Spinal cord (tissue), 10 donors: ENCODE measurements at places on chromosomes 7 and 10.

- DNase-seq: no peak
Observed at GRCh38 chr10:42755028-42755451, 27.6 kb upstream of the BMS1 start.

DNA sequence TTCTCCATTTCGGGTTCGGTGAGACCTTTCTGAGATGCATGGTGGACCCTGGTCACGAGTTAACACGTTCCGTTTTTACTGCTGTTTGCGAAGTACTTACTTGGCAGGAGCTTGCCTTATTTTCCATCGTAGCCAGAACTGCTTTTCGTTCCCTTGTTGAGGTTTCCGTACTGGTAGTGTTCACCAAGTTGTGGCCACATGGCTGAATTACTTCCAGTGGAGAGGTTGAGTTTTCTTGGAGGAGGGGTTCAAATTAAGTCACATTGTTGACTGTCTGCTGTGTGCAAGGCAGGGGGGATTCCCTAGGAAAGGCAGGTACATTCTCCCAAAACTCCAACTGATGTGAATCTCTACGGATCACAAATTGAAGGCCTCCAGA is 4.0 kb downstream of the MXI1 start:
- DNase-seq: no peak

GRCh38 chr7:45268013-45268412 is 110.4 kb downstream of the RAMP3 start:
- no peak for DNase-seq

- no peak for DNase-seq
Observed at GRCh38 chr7:27189997-27190748, 5.1 kb upstream of the HOXA11 start.

- DNase-seq: no peak
Observed at GRCh38 chr10:32961895-32962369, 3.9 kb upstream of the ITGB1 start.

GRCh38 chr7:149869291-149869650 is 4.5 kb upstream of the ATP6V0E2 start:
- no peak for DNase-seq

- DNase-seq: no peak
Observed at GRCh38 chr10:18988338-18988737, 60.3 kb upstream of the MALRD1 start.

- DNase-seq: no peak
Observed at GRCh38 chr10:124703778-124704427, 40.3 kb downstream of the FAM53B start.

- no peak for DNase-seq
Observed at GRCh38 chr7:149281508-149282330, 19.7 kb downstream of the ZNF783 start.

- DNase-seq: no peak
Observed at GRCh38 chr7:90411510-90411909, 8.2 kb downstream of the CLDN12 start.

DNA sequence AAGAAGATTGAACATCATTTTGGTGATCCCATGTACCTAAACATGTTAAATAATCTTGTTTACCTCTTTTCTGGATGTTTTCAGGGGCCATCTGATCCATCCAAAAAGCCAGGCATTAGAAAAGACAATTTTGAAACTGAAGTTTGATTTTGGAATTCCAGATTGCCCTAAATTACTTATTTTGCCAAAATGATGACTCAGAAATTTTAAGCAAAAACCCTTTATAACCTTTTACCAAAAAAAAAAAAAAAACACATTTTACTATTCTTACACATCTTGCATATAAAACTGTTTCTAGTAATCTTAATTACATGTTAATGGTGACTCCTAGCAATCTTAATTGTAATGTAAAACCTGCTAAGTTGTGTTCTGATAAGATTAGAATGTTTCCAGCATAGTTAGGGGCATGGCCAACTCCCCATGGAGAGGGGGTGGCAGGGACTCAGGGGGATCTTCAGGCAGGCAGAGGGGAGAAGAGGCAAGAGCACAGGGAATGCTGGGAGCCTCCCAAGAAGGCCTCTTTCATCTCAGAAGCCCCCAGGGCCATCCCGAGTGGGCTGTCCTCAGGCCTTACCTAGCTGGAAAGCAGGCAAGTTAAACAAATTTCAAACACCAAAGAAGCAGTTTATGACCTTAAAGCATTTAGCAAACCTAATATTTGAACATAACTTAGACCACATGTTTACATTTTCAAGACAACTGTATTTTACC is 25.8 kb upstream of the AKR1C3 start:
- DNase-seq: no peak

DNA sequence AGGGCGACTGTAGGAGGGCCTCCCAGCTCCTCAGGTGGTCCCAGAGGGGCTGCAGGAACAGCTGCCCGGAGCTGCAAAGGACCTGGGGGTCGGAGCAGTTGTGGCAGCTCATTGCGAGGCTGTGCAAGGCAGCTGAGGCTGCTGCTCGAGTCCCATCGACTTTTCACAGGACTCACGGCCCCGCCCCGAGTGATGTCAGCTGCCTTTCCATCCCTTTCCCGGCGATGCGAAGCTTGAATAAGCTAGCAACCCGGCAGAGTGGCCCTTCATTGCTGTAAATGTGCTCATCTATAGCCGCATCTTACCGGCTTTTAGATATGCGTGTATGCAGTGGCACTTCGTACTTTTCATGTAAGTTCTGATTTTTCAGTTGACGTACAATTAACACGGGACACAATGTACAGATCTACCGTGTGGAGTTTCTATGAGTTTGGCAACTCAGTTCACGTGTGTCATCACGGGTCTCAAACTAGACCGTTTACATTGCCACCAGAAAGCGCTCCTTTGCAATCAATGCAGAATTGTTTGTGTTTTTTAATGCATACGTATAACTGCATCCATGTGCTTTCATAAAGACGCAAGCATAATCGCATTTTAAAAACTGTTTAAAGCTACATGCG is at the start of gene CH25H:
CH25H (minus strand) TSS at position 137 of the 620 bp plus-strand sequence; CDS start at position 112, 25 bp downstream.
- no peak for DNase-seq

DNA sequence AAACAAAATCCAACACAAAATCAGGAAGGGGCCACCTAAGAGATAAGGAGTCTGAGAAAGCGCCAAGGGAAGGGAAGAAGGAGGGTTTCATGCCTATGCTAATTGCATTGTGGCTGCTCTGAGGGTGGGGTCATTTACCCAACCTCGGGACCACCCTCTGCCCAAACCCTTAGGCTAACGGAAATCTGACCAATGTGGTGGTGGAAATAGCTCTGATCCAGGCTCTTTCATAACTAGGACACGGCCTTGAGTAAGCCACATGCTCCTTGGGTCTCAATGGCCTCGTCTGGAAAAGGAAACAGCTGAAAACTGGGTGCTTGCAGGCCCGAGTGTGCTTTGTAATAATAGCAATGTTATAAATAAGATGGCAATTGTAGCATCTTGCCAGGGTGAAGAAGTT is 14.9 kb upstream of the SRGN start:
- no peak for DNase-seq

- no peak for DNase-seq
Observed at GRCh38 chr10:119652361-119652730, 1.2 kb downstream of the BAG3 start.

GRCh38 chr7:99141841-99142726 is 1.8 kb downstream of the SMURF1 start:
- peak; percentile 60 for DNase-seq

GRCh38 chr10:63430091-63430998 is 35.4 kb downstream of the JMJD1C start:
- DNase-seq: no peak

DNA sequence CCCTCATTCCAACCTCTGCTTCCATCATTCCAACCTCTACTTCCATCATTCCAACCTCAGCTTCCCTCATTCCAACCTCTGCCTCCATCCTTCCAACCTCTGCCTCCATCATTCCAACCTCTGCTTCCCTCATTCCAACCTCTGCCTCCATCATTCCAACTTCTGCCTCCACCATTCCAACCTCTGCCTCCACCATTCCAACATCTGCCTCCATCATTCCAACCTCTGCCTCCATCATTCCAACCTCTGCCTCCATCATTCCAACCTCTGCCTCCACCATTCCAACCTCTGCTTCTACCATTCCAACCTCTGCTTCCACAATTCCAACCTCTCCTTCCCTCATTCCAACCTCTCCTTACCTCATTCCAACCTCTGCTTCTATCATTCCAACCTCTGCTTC is 30.3 kb downstream of the CCDC71L start:
- no peak for DNase-seq

DNA sequence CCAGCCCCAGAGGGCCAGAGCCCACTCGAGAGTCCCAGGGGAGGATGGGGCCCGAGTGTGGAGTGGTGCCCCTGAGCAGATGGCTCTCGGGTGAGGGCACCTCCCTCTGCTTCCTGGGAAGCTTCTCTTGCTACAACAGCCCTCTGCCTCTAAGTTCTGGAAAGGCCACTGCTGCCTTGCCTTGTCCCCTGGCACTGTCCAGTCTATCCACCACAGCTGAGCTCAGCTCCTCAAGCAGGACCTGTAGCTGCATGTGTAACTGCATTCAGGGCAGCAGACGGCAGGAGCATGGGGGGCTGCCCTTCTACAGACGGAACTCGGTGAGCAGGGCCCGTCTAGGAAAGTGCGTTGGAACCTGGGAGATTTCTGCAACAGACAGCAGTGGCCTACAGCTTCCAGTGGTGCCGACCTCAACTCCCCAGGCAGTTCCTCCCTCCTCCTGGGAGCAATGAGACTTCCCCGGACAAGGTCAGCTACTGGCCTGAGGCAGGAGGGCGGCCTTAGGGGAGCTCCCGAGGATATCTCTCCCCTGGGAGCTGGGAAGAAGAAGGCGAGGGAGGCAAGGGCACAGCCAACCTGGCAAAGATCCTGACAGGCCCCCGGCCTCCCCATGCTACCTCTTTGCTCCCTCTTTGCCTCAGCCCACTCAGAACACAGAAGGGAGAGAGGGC is 88.5 kb downstream of the DLG5 start:
- DNase-seq: no peak

GRCh38 chr7:79979437-79979836 is 155.2 kb upstream of the GNAI1 start:
- no peak for DNase-seq

GRCh38 chr7:133048589-133048988 is 33.3 kb downstream of the CHCHD3 start:
- DNase-seq: no peak

- no peak for DNase-seq
Observed at GRCh38 chr7:93890041-93890463, 501 bp downstream of the TFPI2 start.

DNA sequence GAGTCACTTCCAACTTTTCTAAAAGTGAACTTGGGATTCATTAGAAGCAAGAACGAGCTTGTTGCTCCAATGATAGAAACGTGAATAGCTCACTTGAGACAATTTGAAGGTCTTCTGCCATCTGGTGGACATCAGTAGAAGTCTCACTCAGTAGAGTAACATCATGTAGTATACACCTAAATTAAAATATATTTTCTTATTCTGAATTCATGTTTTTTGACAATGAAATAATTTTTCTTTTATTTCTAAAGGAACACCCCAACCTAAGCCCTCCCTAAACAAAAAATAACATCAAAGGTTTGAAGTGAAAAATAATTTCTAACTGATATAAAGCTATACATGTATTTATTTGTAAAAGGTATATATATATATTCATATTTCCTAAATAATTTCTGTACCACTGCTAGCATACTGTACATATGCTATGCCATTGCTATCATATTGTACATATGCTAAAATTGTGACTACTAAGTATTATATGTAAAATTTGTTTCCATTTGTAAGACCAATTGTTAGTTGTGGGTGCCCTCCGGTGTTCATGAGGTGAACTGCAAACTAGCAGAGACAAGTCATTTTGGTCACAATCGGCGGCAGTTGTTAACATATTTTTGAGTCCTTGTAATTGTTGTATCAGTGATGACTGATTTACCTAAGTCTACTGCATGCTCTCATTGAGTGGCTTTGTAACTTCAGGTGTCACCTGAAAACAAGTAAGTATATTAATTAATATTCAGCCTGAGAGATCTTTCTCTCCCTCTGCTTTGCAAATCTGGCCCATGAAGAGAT is 121.9 kb downstream of the PTPRZ1 start:
- peak; percentile 95 for DNase-seq

- DNase-seq: peak; percentile 61
Observed at GRCh38 chr7:1040790-1041189, 3.6 kb upstream of the GPR146 start.

DNA sequence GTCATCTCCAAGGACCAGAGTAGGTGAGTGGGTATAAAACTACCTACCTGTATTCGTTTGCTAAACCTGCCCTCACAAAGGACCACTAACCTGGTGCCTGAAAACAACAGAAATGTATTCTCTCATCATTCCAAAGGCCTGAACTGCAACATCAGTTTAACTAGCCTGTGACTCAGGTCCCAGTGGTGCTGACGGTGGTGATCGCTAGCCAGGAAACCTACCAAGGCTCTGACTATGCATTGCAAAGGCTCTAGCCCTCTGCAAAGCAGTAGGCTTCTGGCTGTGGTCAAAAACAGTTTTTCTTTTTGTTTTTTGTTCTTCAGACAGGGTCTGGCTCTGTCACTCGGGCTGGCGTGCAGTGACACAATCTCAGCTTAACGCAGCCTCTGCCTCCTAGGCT is 107.5 kb downstream of the NPTX2 start:
- DNase-seq: no peak

GRCh38 chr10:7491949-7492659 is 81.3 kb upstream of the SFMBT2 start:
- no peak for DNase-seq

DNA sequence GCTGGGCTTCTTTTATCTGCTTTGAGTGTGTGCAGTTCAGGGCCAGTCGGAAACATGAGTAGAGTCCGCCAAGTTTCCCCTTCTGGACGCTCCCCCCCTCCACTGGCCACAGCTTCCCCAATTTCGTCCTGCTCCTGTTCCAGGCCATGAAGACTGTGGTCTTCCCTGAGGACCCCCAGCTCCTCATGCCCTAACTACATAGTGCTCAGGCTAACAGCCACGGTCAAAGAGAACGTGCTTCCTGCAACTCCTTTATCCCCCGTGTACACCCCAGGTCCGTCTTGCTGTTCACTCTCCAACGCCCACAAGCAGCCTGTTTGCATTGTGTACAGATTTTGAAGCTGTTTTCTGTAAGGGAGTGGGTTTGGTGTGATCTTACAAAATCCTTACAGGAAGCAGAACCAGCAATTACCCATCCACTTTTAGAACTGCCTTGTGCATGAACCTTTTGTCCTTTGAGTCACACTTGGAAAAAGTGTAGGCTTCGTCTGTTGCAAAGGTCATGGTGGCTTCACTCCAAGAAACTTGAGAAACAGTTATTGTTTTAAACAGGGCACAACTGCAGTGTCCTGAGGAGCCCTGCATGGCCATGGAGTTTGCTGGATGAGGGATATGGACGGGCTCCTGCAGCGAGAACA is 77.0 kb upstream of the FAM20C start:
- DNase-seq: no peak

DNA sequence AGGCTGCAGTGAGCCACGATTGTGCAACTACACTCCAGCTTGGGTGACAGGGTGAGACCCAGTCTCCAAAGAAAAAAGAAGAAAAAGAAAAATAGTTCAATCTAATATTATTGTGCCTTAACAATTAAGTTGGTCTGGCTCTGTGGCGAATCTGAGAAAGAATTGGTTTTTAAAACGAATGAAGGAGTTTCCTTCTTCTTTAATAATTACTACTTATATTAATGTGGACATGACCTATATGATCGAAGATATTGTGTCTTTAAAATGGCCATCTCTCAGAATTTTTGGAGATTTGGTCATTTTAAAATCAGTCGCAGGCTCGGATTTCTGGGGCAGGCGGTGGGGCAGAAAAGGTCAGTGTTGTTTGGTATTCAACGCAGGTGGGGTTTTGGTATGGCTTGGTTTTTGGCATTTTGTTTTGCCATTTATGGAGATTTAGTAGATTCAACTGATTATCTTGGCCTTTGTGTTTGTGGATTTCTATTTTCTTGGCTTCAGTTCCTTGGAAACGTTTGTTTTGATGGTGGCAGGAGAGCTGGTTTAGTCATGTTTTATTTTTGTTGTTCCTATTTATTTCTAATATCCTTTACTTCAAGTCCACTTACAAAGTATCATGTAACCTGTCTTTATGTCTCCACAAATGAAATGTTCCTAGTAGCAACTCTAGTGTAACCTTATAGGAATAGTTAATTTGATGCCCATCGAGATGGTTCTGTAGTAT is 178.8 kb upstream of the MKLN1 start:
- DNase-seq: no peak
